Liver (tissue), 10 donors: ENCODE measurements at places on chromosomes 6 and 20.

- DNase-seq, result no peak
Measured at GRCh38 chr6:31749301-31750036, 9.7 kb downstream of the MSH5 start.

DNA sequence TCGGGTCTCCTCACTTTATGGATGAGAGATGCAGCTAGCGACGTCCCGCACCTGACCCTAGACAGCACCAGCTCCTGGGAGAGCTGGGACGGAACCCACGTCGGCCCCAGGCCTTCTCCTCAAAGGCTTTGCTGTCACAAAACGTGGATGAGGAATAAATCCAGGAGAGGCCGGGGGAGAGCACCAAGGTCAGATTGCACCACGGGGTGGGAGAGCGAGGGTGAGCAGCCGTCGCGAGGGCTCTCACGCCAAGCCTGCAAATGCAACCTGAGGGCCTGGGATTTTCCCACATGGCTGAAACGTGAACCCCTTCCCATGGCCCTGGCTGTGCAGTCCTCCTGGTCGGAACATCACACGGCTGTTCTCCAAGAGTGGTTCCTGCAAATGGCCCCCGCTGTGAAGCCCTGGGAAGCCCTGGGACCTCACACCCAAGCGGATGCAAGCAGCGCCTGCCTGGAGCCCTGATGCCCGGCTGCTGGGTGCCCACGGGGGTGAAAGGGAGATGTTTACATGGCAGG lies 45.3 kb downstream of the DLL1 start:
- no peak for DNase-seq

- DNase-seq, result no peak
Measured at GRCh38 chr6:146664871-146665360, 66.1 kb downstream of the ADGB start.

DNA sequence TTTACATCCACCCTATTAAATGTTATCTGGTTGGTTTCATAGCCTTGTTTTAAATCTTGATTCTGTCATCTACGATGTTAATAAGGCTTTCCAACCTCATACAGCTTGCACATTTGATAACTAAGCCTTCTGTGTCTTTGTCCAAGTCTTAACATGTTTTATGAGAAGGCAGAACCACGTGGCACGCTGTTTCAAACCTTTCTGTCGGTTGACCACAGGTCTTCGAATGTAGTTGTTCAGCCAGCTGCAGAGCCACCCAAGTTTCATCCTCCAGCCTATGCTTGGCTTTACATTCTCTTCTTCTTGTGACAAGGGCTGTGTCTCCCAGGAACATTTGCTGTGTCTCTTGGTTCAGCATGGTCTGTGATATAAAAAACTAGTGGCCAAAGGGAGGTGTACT lies 15.7 kb upstream of the SGK2 start:
- no peak for DNase-seq

DNA sequence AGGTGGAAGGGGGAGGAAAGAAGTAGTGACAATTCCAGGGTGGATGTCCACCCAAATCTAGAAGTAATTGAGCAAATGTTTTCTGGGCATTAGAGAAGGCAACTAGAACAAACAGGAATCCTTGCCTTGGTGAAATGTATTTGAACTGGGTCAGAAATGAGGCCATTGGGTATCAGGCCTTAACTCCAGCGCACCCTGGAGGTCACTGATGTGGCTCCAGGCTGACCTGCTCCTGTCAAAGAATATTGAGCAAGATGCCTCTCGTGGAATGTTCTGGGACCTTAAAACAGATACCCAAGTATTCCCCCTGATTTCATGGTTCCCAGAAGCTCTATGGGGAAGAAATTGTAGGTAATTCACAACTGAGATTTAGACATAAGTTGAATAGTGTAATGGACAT lies 6.9 kb downstream of the HLA-DPB1 start:
- DNase-seq, result no peak

DNA sequence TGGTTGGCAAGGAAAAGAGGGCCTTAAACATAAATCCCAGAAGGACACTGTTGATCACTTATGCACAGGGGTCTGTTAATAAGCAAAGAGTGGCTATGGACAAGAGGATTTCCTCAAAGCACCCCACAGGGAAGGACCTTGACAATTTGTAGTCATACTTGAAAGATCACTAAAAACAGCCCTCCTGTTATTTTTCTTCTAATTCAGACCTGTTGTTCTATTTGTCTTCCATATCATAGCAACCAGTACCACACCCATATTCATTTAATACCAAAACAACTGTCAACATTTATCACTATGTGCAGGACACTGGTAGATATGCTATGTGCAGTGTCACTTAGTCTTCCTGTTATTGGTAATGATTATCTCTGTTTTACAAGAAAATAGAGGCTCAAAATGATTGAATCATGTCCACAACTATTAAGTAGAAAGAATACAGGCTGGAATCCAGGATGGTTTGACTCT lies 3.2 kb upstream of the DYNLRB1 start:
- no peak for DNase-seq
